ENCODE measurements at places on chromosomes 16 and 17.

DNA sequence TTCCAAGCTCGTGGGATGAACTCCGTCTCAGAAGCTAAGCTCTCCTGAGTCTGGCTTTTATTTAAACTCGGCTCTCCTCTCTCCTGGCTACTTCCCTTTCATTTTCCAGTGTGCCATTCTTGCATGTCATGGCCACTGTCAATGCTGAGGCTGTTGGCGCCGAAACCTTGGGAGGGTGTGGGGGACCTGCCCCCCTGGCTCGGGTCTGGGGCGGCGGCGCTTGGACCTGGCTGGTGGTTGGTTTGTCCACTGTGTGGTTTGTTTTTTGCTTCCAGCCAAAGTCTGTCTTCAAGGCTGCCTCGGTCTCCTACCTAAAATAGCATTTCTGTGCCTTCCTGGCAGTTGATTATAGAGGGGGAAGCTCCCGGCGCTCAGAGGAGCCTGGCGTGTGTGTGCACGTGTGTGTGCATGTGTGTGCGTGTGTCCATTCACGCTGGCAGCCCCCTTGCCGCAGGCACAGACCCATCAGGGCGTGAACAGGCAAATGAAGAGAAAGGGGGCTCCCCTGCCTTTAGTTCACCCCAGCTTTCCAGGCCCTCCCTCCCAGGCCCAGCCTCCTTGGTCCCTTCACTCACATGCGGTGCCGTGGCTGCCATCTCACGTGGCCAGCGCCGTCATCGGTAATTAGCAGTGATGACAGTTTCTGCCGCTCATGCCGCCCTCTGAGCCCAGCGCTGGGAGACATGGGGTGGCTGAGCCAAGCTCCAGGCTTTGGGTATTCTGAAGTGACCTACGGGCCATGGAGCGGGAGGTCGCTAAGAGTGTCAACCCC, 179.9 kb downstream of the SEC14L1 start:
- DNase-seq, result no peak

DNA sequence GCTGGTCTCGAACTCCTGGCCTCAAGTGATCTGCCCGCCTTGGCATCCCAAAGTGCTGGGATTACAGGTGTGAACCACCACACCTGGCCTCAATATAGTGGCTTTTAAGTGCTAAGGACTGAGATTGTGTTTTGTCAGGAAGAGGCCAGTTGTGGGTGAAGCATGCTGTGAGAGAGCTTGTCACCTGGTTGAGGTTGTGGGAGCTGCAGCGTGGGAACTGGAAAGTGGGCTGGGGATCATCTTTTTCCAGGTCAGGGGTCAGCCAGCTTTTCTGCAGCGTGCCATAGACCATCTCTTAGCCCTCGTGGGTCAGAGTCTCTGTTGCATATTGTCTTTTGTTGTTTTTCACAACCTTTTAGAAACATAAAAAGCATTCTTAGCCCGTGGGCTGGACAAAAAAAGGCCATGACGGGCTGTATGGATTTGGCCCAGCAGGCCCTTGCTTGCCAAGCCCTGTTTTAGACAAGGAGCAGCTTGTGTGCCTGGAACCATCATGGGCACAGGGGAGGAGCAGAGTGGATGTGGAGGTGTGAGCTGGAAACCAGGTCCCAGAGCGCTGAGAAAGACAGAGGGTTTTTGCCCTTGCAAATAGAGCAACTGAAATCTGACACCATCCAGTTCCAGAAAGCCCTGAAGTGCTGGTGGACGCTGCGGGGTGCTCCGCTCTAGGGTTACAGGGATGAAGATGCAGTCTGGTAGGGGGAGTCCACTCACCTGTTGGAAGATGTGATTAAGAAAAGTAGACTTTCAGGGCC, 5.5 kb downstream of the BIRC5 start:
- DNase-seq, result no peak

DNA sequence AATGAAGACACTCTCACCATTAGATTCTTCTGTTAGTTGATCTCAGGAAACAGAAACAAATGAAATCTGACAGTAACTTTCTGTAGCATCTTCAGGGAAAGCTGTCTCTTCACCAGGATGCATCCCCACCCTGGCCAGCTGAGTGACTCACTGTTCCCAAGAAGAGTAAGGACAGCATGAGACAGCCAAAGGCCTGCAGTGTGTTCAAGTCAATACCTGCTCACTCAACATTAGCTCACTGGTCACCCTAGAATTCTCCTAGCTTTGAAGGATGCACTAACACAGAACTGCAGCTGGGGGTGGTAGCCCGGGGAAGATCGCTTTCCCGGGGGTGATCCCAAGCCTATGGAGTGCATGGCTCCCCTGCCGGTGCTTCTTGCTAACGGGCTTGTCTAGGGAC, 28.2 kb upstream of the CLEC18B start:
- peak; percentile 54 for DNase-seq

DNA sequence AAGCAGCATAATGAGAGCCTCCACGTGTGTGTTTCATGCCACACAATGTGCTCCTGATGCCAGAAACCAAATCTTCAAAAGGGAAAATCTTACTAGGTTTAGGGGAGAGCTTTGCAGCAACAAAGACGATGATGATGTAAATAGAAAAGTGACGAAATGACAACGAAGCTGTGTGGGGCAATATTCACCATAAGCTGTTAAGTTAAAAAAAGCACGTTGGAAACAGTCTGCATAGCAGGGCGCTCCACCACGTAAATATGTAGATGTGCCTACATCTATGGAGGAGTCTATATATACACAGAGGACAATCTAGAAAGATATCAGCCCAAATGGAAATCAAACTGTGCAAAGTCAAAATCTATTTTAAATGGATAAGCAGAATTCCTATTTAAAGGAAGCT, 61.0 kb downstream of the RPH3AL start:
- DNase-seq, result no peak

GRCh38 chr17:20256144-20256543, 211.2 kb downstream of the LGALS9B start:
- no peak for DNase-seq

DNA sequence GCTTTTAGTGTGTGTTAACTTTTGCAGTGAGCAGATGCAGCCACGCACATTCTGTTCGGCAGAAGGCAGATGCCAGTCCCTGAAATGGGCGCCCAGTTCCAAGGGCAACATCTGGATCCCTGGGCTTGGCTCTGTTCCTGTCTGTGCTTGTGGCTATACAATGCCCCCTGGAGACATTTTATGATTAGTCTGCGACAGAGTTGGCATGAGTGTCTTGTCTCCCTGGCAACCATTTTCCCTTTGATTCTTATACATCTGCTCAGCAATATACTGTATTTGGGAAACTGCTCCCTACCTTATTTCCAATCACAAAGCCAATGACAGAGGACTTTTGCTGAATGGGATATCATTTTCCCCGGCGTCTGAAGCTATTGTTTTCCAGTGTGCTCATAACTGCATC, 1629.5 kb upstream of the GOT2 start:
- DNase-seq, result no peak

DNA sequence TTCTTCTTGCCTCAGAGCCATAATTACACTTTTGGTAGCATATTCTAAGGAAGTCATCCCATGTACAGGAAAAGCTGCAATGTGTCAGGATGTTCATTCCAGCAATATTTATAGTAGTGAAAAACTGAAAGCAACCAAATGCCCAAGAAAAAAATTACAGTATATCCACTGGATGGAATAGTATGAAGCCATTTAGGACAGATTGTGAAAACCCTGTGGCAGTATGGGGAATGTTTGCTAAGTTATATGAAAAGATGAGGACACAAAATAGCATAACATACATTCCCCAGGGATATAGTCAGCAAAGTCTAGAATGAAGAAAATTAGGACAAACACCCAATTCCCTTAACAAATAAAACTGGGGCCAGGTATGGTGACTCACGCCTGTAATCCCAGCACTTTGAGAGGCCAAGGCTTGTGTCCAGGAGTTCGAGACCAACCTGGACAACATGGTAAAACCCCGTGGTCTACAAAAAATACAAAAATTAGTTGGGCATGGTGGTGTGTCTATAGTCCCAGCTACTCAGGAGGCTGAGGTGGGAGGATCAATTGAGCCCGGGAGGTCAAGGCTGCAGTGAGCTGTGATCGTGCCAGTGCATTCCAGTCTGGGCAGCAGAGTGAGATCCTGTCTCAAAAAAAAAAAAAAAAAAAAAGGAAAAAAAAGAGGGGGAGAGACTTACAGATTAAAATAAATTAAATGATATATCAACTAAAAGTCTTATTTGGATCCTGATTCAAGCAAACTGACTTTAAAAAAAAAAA, 2.3 kb downstream of the LRRC3C start:
- DNase-seq, result peak; percentile 42

- DNase-seq, result no peak
Observed at GRCh38 chr16:83907631-83908250, 8.8 kb downstream of the MLYCD start.

- DNase-seq, result no peak
Observed at GRCh38 chr16:89004209-89004831, 27.3 kb upstream of the CBFA2T3 start.

DNA sequence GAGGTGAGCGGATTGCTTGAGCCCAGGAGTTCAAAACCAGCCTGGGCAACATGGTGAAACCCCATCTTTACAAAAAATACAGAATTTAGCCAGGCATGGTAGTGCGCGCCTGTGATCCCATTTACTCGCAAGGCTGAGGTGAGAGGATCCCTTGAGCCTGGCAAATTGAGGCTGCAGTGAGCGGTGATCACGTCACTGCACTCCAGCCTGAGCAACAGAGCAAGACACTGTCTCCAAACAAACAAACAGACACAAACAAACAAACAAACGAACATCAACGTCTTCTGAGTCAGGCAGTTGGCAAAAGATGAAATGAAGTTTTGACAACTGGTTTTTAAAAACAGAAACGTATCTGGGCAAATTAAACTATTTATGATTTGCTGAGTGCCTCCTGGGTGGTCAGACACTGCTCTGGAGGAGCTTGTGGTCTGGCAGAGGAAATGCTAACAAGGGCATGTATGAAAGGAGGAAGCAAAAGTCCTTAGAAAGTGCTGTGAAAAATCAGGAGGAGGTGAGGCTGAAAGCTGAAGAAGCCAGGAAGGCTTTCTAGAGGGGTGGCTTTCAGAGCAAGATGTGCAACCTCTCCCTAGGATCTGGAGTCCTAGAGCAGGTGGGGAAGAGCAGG, 10.2 kb upstream of the KRT20 start:
- DNase-seq, result no peak

DNA sequence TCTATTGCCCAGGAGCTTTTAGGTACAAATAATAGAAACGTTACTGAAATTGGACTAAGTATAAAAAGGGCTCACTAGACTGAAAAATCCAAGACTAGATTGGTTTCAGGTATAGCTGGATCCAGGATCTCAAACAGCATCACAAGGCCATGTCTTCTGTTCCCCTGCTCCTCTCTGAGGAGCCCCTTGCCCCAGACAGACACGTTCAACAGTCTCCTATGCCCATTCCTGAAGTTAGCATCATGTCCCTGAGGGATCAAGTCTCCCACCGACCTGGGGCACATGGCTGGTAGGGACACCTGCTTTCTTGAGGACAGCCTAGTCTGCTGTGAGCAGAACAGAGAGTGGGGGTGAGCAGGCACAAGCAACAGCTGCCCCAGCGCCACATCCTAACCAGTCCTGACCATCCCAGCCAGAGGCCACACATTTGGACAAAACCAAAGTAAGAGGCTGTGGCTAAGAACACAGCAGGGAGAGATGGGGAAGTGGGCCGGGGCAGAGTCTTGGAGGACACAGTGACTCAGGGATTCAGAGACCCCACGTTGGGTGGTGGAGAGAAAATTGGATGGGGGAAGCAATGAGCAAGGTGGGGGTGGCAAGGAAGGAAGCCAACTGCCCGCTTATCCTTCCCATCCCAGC, 10.5 kb upstream of the MMP2 start:
- DNase-seq, result no peak

DNA sequence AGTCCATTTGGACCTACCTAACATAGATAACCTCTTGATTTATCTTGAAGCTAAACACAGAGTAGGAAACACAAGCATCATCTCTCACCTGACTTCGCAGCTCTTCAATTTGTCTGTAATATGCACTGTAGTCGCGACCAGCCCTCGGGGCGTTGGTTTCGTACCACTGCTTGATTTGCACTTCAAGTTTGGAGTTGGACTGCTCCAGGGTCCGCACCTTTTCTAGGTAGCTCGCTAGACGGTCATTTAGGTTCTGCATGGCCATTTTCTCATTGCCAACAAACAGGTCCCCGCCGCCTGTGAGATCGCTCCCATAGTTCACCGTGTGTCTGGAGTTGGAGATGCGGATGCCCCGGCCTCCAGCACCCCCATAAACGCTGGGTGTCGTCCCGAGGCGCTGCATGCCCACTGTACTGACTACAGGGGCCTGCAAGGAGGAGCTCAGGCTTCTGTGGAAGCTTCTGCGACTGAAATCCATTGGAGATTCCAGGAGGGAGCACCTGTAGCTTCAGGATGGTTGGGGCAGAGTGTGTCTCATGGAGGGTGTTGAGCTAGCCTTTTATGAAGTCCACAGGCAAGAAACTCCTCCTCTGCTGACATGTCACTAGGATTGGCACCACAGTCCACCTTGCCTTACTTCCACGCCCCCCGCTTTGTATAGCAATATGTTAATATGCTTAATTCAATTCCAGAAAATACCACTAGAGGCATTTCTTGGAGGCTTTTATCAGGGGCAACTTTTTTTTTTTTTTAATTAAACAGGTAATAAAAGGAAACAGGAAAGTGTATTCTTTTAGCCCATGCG, at the start of gene KRT20:
Gene KRT20 (minus strand): TSS at position 535 of the 805 bp plus-strand sequence. CDS start 57 bp downstream, at position 478.
- DNase-seq, result no peak

DNA sequence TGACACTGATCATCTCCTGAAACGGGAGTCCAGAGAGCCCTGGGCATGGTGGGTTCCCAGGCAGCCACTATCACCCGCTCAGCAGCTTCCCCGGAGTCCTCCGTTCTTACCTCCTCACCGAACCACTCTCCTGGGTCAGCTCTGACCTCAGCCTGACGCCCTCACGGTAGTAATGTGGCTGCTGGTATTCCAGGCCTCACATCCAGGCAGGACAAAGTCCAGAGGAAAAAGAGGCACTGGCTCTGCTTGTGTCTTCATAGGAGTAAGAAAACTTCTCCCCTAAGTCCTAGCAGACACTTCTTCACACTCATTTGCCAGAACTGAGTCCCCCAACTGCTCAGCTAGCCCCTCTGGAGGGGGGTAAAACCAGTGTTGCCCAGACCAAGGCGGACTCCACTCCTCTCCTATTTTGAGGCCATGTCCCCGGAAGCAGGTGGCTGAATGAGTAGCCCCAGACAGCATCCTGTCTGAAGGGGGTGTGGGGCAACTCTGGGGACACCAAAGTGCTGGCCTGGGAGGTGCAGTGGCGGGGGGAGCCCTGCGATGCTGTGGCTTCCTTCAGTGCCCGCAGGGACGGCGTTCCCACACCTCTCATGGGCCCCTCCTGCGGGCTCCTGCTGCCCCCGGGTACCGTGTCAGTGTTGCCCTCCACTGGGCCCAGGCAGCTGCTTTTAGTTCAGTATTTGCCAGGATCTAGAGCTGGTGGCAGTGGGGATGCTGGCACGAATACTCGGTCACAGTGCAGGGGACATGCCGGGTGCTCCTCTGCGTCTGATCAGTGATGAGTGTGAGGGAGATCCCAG, 5.4 kb downstream of the FSCN2 start:
- DNase-seq, result no peak

- DNase-seq, result peak; percentile 90
Observed at GRCh38 chr17:17350491-17351355, 47.5 kb downstream of the NT5M start.

Data from H54 (cell line).